CD4-positive, CD25-positive, alpha-beta regulatory T cell (primary cell): ENCODE measurements at places on chromosomes 6 and 20.
A peak's percentile ranks its signal among the peaks of the same experiment; 100 is the strongest.

DNA sequence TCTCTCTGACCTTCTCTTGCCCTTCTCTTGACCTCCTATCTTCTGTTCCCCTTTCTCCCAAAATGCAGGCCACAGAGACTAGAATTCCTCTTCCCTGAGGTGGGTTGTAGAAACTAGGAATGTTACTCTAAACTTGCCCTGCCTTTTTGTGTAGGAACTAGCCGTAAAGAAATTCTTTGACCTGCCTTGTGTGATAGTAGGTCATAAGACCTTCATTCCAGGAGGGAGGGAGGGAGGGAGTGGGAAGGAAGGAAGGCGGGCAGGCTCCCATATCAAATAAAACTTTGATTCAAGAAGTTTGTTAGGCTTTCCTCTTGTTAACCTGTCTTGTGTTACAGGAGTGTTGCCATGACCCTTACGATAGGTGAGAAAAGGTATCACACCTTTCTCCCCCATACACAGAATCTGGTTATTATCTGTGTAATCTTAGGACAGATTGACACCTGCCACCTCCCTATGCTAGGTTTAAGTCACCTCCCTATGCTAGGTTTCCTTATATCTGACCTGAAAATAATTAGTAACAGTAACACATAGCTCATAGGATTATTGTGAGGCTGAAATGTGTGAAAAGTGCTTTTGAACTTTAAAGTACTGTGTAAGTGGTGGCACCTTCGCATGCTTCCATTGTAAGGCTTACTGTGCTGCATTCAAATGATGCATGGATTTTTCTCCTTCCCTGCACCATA, 32.6 kb upstream of the FUCA2 start:
- DNase-seq = no peak

DNA sequence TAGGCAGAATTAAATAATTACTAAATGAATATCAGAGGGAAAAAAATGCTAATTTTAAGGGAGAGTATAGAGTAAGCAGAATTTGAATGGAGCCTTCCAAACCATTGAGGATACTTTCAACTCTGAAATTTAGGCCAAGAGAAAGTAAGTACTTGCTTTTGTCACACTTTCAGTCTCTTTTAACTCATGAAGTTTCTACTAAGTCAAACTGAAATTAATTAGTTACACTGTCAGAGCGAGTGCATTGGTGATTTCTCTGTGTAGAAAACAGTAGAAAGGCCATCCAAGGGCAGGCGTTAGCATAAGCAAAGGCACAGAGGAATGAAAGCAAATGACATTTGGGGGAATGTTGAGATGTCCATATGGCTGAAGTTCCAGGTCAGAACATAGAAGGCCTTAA, 92.9 kb downstream of the PLEKHG1 start:
- no peak for DNase-seq

- no peak for DNase-seq
Observed at GRCh38 chr6:84808491-84809061, 44.2 kb upstream of the TBX18 start.

DNA sequence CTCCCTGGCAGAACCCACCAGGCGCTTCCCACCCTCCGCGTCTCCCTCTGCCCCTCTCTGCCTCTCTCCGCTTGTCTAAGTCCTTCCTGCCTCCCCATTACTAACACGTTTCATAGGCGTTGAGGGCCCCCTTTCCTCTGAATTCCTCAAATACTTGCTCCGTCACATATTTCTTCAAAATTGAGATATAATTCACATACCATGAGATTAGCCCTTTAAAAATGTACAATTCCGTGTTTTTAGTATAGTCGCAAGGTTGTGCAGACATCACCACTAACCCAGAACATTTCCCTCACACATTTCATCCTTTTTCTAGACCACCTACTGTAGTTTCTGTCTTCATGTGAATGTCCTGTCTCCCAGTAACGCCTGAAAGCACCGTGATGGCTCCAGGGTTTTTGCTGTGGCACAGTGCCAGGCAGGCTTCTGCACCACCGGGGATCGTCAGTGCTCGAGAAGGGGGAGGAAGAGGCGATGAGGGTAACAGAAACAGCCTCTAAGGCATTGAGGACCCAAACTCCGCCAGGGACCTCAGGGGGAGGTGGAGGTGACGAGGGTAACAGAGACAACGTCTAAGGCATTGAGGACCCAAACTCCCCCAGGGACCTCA, 141.9 kb upstream of the SNX9 start:
- DNase-seq = no peak

- DNase-seq = peak; percentile 41
Observed at GRCh38 chr6:37819802-37820717, 533 bp downstream of the ZFAND3 start.

DNA sequence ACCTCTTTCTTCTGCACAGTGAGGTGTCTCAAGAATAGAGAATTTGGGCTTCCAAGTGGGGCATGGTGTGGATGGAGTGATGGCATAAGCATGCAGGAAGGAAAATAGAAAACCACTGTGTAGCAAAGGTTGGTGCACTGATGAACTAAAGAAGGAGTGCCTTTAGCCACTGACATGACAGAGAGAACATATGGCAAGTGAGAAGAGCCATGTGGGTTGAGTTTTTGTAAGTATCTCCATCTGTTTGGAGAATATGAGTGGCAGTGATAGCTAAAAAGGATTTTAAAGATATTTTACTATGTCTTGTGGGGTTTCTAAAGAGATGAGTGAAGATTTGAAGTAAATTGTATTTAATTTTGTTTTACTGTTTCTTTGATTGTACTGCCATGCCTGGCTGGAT, 160.5 kb upstream of the GRIK2 start:
- DNase-seq = no peak

DNA sequence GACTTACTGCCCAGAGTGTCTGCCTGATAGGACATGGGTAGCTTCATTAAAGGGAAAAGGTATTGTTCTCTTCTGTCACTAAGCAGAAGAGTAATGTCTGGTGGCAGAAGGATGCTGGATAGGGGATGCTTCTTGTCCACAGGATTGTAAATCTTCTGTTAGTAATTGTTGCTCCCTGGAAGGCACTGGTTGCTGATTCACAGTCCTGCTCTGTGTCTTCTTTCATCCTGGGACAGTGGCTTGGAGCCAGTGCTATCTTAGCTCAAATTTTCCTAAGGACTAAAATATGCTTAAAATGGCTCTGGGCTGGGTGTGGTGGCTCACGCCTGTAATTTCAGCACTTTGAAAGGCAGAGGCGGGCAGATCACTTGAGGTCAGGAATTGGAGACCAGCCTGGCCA, 48.0 kb downstream of the SYTL3 start:
- DNase-seq = no peak

- no peak for DNase-seq
Observed at GRCh38 chr6:163086624-163086920, 327.9 kb upstream of the QKI start.

GRCh38 chr20:17499041-17499440, 32.1 kb downstream of the BFSP1 start:
- DNase-seq = no peak

GRCh38 chr20:6914986-6915385, 147.5 kb downstream of the BMP2 start:
- no peak for DNase-seq

GRCh38 chr6:151475653-151476523, 17.9 kb upstream of the CCDC170 start:
- peak; percentile 11 for DNase-seq

DNA sequence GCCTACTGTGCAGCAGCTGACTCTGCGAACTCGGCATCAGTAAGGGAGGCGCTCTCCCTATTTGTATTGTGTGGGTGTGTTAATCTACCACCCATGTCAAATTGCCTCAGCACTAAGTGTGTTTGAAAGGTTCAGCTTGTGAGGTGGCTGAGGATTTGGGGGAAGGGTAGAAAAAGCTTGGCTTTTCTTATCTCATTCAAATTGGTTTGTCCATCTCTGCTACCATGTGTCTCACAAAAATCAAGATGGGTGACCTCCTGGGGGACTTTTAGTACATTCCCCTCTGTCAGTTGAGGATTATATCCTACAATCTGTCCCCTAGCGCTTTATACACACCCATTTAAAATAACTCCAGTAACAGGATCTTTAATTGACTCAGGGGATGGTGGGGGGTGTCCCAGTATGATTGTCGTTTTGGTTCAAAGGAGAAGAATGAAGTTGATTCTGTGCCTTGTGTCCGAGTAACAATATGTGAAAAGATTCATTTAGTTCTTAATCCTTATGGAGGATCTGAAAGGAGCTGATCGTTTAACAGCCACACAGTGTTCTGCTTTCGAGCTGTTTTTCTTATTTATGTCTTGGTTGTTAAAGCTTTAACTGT, 609.6 kb downstream of the PKHD1 start:
- no peak for DNase-seq

- no peak for DNase-seq
Observed at GRCh38 chr6:82954937-82955577, 110.6 kb downstream of the UBE3D start.
